Astrocyte of the spinal cord (primary cell): ENCODE measurements at places on chromosomes 6 and 20.
A peak's percentile ranks its signal among the peaks of the same experiment; 100 is the strongest.

DNA sequence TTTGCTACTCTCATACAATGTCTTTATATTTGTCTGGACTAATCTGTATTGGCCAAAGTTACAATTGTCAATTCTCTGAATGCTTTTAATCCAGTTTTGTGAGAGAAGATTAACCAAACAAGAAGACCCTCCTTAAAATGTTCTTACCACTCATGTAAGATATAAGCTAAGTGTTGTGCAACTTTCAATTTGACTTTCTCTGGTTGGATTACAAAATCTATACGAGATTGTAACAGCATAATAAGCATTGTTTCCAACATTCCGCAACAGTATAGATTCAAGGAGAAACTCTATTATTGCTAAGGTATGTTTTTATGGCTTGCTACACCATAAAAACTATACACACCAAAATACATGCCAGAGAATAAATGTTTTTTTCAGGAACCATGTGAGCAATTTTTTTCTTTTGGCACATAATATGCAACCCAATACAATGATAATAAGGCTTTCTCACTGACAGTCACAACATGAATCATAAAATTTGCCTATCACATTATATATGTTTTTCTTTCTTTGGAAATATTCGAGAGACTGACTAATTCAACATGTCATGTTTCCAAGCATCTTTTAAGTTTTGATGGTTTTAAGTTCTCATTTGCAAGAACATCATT lies 12.2 kb upstream of the TRPC4AP start:
- DNase-seq, result no peak

DNA sequence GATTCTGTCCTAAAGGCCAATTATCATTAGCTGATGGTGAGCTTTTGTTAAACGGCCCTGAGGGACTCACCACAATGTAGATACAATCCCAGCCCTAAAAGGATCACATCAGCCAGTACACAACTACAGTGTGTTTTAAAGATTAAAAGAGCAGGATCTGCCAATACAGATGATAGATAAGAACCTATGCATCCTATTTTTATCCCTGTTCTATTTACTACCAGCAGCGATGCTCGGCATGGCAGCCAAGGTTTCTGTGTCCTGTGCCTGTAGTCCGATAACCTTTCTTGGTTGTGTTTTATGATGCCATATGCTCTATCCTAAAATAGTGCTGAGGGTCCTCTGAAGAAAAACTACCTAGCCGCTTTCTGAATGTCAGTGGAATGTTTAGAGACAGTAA lies 289.4 kb downstream of the PHACTR1 start:
- DNase-seq, result no peak

DNA sequence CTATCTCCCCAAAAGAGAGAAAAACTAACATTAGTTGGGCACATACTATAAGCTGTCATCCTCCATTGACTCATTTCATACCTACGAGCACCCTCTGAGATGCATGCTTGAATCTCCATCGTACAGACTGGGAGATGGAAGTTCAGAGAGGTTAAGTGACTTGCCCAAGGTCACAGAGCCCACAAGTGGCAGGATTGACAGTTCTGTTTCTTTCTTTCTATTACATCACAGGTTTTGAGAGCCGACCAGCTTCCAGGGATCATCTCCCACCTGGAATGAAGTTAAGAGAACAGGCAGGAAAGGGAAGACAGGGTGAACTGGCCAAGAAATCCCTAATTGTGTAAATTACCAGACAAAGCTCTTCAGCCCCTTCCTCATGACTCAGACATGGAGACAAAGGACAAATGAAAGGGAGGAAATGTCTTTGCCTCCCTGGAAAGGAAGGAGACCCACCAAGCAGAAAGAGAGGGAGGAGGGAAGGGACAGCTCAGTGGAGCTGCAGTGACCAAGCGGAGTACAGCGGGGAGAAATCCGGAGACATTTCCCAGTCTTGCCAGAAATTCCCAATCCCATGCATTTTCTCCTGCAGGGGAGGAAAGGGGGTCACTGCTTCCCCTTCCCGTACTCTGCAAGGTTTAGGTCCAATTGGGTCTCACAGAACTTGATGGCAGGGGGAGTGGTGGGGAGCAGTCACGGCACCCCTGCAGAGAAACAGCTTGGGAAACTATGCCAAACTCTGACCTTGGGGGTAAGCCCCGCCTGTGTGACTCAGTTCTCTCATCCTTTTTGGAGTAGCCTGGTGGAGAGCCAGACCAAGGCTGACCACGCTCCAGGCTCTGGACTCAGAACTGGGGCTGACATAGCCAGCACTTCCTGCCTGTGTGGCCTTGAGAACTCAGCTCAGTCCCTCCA lies 154.3 kb downstream of the ANKRD60 start:
- DNase-seq, result peak; percentile 79

GRCh38 chr6:156791320-156791850 lies 14.2 kb downstream of the ARID1B start:
- peak; percentile 37 for DNase-seq

GRCh38 chr6:53925891-53926290 lies 131.1 kb downstream of the LRRC1 start:
- DNase-seq, result no peak

DNA sequence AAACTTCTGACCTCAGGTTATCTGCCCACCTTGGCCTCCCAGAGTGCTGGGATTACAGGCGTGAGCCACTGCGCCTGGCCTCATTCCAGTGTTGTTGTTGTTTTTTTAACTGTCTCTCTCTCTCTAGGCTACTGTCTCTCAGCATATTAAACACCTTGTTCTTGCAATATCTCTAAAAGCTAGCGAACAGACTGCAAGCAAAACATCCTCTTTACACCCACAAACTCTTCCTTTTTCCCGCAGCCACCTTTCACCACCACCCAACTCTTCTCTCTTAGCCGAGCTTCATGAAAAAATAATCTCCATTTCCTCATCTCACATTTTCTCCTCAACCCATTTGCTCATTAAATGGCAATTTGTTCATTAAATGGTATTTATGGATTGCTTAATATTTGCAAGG lies 45.5 kb downstream of the SGK1 start:
- DNase-seq, result no peak

DNA sequence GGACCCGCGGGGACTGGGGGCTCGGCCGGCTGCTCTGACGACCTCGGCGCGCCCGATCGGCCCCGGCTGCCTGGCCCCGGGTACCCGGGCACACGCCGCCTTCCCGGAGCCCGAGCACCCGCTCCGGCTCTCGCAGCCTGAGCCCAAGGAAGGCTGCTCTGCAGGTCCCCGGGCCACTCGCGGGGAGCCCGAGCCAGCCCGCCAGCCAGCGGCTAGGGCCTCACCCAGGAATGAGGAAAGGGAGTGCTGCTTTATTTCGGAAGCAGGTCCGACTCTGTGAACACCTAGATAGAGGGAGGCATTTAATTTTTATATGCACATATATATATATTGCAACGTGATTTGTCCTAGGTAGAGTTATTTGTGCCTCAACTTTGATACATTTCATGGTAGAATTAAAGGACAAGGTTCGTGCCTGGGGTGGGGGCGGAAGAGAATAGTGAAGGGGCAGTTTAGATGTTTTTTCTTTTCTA lies 15.5 kb downstream of the FOXA2 start:
- DNase-seq, result no peak

GRCh38 chr20:33262658-33263065 lies 20.4 kb upstream of the BPIFB1 start:
- peak; percentile 37 for DNase-seq

DNA sequence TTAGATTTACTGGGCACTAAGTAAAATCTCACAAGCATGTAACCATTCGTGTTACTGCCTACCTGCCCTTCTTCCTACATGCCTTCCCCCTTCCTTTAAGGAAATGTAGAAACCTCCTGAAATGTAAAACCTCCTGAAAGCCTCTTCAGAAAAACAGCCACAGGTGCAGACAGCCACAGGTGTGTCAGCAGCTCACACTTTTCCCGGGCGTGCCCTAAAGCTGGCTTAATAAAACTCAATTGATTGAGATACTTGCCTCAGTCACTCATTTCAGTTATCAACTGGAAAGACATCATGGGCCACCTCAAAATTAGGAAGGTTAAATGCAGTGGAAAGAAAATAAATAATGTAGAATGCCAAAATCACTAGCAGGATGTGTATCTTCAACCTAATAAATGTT lies 23.1 kb upstream of the PBOV1 start:
- DNase-seq, result no peak

DNA sequence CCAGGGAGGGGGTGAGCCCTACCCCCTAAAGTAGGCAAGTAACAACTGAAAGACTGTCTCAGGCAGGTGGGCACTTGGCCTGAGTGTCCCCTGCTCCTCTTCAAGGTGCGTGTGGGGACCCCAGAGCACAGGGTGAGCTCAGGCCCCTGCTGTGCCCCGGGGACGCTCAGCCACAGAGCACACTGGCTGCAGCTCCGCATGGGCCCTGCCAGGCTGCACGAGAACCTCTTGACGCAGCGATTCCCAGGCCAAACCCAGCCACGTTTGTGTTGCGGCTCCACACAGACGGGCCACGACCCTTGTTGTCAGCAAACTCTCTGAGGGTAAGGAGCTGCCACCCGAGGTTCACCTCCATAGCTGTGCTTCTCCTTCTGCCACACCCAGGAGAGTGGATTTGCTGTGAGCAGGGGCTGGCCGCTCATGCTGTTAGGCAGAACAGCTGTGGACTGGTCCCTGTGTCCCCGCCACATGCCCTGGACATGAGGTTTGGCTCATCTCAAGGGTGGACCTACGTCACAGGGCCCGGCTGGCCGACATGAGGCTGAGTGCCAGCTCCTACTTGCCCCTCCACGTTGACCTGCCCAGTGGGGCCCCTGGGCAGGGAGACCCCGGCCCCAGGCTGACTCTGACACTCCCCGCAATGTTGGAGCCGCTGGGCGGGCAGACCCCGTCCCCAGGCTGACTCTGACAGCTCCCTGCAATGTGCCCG lies 29.7 kb upstream of the GATA5 start:
- DNase-seq, result no peak
